NAMALWA (cell line): ENCODE measurements at places on chromosomes 4 and X.

DNA sequence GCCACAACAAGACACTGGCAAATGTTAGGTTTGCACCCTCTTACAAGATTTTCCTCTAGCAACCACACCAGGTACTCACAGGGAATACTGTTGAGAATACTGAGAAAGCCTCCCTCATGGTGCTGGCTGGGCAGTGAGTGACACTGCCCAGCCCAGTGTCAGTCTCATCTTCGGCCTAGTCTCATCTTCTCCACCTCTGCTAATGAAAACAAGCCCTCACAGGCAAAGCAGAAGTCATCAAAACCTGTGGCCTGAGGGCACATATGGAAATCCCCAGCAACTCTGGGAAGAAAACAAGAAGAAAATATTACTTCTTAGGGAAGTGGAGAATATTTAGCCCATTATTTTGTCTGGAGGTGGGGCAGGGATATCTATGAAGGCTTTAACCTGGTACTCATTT is 7.9 kb upstream of the ADAM29 start:
- DNase-seq, result no peak

GRCh38 chr4:39085891-39086290 is 23.9 kb downstream of the KLHL5 start:
- DNase-seq, result no peak

DNA sequence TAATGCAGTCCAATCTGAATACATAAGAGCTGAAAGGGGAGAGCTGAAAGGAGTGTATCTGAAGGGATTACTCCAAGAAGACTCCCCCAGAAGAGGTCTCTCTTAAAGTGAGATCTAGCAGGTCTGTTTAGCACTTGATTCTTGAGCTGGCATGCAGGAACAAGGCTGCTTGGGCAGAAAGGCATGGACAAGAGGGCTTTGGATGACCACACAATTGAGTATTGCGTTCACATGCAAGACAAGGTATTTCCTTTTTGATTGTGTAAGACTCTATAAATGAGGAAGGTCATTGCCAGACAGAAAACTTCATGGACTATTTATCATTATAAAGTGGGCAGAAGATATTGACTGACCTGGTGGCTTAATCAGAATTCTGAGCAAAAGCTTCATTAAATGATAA is 145.5 kb upstream of the AFF2 start:
- no peak for DNase-seq

DNA sequence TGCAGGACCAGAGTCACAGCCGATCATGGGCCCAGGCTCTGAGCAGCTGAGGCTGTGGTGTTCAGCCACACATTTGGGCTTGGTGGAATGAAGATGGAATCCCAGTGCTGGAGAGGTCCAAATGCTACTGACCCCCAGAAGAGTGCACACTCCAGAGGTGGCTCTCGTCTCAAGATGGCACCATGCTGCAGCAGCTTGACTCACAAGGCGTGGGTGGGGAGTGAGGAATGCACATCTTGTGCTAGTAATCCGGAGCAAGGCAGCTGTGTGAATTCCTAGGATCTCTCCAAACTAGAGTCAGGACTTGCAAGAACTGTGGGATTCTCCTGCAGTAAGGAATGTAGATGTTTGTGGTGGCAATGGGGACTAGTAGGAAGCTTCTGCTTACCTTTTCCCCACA is 28.7 kb downstream of the RAB28 start:
- DNase-seq, result no peak

DNA sequence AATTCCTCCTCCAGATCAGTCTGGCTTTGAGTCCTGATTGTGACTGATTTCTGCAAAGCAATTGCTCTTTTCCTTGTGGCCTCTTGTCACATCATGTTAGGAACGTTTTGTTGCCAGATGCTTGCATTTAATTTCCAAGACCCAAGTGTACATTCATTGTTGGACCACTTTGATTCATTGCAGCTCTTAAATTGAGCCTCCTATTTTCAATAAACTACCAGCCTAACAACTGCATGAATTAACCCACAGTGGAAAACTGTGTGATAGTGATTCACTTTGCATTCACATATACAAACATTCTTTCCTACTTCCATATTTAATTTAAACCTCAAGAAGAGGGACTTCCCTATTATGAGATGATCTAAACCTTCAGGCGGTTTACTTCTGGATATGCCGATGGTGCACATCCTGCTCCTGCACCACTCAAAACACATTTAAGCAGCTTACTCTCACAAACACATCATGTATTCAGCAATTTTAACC is 118.4 kb downstream of the AFF1 start:
- no peak for DNase-seq

- no peak for DNase-seq
Observed at GRCh38 chr4:187006189-187006618, 282.5 kb upstream of the FAT1 start.

- no peak for DNase-seq
Observed at GRCh38 chrX:11992271-11992670, 146.0 kb upstream of the FRMPD4 start.
